ENCODE measurements at places on chromosomes 16 and 17.

DNA sequence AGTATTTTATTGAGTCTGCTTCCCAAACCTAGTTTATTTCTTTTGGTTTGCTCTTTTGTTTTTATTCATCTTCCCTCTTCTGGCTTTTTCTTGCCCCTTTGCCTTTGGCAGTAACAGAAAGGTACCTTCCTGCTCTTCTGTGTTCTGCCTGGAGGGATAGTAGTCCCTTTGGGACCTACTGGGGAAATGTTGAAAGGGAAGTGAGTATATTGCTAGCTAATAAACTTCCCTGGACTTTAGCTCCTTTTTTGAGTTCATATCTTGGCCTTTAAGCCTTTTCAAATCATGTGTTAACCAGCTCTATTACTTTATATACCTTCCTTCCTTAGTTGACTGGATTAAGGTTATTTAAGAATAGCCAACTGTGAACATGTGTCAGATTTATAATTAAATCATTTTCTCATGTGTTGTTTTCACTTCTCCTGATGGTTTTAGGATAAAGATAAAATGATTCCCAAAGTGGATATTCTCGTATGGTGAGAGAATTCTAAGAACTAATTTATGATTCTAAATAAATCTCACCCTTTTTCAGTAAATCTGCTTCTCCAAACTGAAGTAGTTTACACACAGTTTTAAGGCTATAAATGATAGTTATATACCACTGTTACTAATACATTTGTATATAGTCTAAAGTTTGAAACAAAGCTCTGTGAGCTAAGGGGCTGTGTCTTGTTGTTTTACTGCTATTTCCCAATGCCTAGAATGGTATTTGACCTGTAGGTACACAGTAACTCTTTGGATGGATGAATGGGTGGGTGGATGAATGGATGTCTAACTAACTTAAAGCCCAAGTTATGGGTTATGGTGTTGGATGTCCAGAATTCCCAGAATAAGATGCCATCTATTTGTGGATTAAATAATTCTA lies 45.7 kb downstream of the OMG start:
- no peak for DNase-seq

GRCh38 chr17:67161573-67161972 lies 83.4 kb downstream of the HELZ start:
- DNase-seq, result no peak

DNA sequence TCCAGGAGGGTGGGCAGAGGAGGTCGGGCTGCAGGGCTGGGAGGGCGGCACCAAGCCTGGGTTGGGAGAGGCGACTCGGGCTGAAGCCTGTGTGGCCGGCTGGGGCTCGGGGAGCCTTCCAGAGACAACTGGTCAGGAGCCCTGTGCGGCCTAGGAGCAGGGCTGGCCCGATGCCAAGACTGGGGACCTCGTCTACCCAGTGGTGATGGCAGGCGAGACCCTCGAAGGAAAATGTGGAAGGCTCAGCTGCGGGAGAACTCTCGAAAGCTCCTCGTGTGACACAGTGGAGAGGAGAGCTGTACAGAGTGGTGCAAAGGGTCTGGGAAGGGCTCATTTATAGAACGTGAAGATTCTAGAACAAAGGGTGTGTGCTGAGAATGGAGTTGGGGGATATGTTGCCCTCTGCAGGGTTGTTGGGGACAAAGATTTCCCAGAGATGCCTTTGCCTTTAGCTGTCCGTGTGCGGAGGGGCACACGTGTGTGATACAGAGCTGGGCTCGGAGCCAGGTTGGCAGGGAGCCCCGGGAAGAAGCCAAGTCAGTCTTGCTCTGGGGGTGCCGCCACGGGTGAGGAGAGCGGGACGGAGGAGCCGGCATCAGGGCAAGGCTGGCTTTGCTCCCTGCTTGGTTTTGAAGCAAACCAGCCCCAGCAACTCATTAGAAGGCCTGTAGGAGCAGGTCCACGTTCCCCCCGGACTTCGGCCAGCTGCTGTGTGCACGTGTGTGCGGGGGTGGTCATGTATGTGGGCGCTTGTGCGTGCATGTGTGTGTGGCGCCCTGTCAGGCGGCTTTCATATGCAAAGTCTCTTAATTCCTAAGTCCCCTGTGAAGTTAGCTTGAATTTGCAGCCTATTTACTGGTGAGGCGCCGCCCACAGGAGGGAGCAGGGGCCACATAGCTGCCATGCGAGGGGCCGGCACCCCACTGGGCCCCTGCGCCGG lies 132.4 kb upstream of the CHMP6 start:
- no peak for DNase-seq

GRCh38 chr16:9469512-9469911 lies 378.1 kb downstream of the HAPSTR1 start:
- no peak for DNase-seq

GRCh38 chr17:67519801-67520251 lies 142.7 kb downstream of the PITPNC1 start:
- no peak for DNase-seq

DNA sequence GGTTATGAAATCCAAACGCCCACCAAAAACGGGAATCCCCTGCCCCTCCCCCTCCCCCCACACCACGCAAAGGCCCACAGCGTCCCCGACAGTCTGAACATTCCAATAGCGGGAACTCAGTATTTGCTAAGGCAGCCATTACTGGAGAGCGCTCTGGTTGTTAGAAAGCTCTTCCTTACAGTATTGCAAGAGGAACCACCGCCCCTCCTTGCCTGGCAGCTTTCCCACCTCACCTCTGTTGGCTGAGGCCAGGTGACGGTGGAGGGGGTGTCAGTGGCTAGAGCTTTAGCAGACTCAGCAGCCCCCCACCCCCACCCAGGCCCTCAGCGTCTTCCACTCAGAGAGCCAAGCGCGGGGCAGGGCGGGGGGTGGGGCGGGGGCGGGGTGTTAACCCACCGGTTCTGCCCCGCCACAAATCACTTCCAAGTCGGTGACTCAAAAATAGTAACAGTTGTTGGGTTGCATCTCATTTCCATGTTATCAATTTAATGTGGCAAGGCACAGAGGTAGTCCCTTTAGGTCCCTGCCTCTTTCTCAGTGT lies 2.2 kb upstream of the PLEKHH3 start:
- DNase-seq, result no peak

- DNase-seq, result no peak
These were observed 3.1 kb upstream of the KRTAP3-2 start for GRCh38 chr17:41002814-41003213.

DNA sequence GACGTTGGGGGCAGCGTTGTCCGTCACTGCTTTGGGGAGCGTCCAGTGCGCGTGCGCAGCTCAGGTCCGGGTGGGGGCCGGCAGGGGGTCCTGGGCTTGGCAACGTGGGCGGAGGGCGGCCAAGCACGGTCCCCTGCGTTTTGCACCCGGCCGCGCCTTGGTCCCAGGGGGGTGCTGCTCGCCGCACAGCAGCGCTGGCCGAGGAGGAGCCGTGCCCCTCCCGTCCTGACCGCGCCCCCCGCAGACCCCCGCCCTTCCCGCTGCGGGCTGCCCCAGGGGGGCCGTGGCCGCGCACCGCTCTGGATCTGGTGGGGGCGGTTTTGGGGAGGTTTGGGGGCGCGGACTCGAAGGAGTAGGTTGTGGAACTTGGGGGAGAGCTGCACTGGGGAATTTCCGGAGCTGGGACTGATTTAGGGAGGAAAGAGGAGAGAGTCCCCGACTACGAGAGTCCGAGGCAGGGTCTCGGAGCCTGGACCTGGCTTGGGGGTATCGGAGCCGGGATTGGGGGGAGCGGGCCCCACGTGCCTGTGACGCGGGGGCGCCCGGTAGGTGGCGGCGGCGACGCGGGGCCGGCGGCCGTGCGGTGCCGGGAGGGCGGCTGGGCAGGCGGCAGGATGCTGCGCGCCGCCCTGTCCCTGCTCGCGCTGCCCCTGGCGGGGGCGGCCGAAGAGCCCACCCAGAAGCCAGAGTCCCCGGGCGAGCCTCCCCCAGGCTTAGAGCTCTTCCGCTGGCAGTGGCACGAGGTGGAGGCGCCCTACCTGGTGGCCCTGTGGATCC lies at the start of gene SLC9A5:
Gene SLC9A5, plus strand, starts transcription at position 579 of the 777 bp plus-strand sequence. Its CDS starts 36 bp downstream, at position 615.
- no peak for DNase-seq

DNA sequence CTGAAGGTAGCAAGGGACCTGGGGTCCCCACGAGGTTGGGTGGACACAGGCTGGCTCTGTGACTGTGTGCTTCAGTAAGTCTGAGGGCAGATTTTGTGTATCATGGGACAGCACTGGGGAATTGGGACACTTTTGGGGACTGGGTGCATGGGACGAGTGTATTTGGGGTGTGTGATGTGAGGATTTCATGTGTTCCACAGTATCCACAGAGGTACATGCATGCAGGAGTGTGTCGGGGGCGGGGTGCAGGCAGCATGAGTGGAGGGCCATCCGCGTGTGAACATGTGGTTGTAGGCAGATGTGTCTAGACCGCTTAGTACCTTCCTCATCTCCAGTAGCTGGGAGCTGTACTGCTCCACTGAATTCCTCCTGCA lies 1.1 kb upstream of the DLX3 start:
- DNase-seq, result no peak

- no peak for DNase-seq
These were observed 76.6 kb downstream of the PARN start for GRCh38 chr16:14553447-14553846.

DNA sequence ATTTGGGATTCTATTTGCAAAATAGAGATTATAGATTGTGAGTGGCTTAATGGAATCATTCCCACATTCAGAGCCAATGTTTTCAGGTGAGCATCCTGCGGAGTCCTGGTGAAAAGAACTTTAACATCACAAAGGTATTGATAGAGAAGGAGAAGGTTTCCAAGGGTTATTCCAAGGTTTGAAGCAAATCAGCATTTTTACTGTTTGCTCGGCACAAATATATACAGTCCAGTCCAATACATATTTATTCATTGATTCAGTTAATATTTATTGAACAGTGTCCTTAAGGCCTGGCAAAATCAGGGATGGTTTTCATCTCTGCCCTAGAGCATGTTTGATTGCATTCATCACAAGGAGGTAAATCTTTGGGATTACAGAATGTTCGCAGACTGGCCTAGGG lies 6.4 kb downstream of the MPV17L start:
- no peak for DNase-seq

DNA sequence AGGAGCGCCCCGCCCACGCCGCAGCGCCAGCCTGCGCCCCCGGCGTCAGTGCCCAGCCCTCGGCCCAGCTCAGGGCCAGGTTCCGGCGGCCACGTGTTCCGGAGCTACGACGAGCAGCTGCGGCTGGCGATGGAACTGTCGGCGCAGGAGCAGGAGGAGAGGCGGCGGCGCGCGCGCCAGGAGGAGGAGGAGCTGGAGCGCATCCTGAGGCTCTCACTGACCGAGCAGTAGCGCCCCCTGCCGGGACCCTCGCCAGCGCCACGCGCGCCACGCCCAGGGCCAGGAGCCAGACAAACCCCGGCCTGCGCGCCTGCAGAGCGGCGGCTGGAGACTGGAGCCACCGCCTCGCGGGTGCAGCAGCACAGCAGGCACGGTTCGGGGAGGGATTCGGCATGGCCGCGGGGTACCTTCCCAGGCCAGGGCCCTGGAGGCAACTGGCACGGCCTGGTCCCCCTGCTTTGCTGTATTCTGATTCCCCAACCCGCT lies 9.3 kb downstream of the CORO6 start:
- peak; percentile 83 for DNase-seq

All from stimulated activated CD8-positive, alpha-beta memory T cell treated with anti-CD3 and anti-CD28 coated beads, Interleukin-7, amount 100 ng/mL, for 1 hour (primary cell).